ENCODE measurements at places on chromosomes 7 and 10. TPM values are rescaled to one million over a fixed set of nuclear protein-coding genes. Genes with fewer than 3 reads are reported as not detected.

GRCh38 chr7:148909568-148909967, 25.5 kb upstream of the EZH2 start:
- H3K27ac ChIP-seq, result no peak overlapping the region
- no peak overlapping the region for H3K4me3 ChIP-seq
- no peaks in the 10 kb centered on the region for H3K27me3 ChIP-seq
- H3K36me3 ChIP-seq, result no peaks in the 10 kb centered on the region

DNA sequence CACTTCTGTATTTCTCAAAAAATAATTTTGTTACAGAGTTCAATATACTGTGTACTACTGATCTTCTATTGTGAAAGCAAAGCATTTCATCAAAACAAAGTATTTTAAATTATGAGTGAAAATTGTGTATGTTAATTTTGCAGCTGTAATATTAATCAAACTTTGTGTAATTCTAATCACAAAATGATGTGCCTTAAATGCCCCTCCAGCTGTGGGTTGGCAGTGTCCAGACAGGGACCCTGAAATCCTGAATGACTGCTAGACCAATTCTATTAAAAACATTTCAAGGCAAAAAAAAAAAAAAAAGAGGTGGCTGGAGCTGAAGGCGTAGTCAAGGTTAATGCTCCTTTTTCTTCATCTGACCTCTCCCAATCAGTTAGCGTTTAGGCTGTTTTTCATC, 36.2 kb downstream of the SCD start:
- peaks cover 46% of the 10 kb centered on the region for H3K36me3 ChIP-seq
- H3K27ac ChIP-seq, result no peak overlapping the region
- no peak overlapping the region for H3K4me3 ChIP-seq
- DNase-seq, result no peak
- H3K4me1 ChIP-seq, result peaks cover 3% of the 10 kb centered on the region

Gene CHST15
- total RNA-seq, result 148 TPM

GRCh38 chr7:71937840-71938371, 474.2 kb downstream of the CALN1 start:
- no peaks in the 10 kb centered on the region for H3K4me1 ChIP-seq
- DNase-seq, result no peak
- no peak overlapping the region for H3K27ac ChIP-seq
- H3K4me3 ChIP-seq, result no peak overlapping the region
- H3K27me3 ChIP-seq, result peaks cover 6% of the 10 kb centered on the region

Gene BTBD16
- 0.23 TPM for total RNA-seq

Gene AUTS2
- 103 TPM for total RNA-seq

- peaks cover 1% of the 10 kb centered on the region for H3K27me3 ChIP-seq
- H3K4me1 ChIP-seq, result no peaks in the 10 kb centered on the region
- no peak overlapping the region for H3K27ac ChIP-seq
- peaks cover 8% of the 10 kb centered on the region for H3K36me3 ChIP-seq
- no peak overlapping the region for H3K4me3 ChIP-seq
- DNase-seq, result no peak
These were observed 23.7 kb upstream of the LIMK1 start for GRCh38 chr7:74059681-74060588.

Gene VGF
- total RNA-seq, result 0.77 TPM

DNA sequence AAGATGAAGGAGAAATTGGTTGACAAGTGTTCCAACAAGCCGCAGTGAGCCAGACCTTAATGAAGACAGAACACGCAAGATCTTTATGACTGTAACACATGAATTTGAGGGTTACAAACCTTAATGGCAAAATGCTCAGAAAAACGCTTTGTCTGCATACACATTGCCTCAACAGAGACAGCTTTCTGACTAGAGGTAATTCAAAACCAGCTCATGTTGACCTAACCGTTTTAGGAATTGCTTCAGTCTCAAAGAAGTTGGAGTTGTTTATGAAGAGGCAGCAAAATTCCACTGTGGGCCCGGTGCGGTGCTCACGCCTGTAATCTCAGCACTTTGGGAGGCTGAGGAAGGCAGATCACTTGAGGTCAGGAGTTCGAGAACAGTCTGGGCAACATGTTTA, 2.2 kb upstream of the GTF2I start:
- H3K36me3 ChIP-seq, result peaks cover 21% of the 10 kb centered on the region
- peaks cover 33% of the 10 kb centered on the region for H3K4me1 ChIP-seq
- H3K27ac ChIP-seq, result peak overlapping the region; percentile 57
- peak overlapping the region; percentile 90 for H3K4me3 ChIP-seq
- no peak for DNase-seq

DNA sequence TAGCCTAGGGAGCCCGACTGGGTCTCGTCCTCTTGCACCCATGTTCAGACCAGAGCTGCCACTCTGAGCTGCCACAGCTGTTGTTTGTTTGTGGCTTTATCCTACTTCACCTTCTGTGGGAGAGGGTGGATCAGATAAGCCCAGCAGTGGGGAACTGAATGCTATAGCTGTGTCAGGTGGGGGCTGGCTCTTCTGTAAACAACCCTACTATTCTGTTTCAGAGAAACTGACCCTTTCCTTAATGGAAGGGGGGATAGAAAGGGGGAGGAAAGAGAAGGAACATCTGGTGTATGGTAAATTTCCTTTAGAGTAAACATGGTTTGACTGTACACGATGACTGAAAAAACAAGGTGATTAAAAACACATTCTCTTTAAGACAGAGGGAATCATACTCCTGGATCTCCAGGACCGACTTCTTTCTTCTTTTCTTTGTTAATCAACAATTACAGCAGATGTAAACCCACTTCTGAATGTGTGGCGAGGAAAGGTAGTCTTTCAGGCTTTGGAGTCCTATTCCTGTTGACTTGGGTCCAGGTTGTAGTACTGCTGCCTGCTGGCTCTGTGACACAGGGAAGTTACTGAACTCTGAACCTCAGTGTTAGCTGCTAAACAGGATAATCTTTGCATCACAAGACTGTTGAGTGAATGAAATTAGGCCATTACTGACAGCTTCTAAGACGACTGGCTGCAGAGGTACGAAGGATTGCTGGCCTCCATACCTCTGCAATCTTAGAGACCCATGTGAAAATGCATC, 6.0 kb downstream of the PRXL2A start:
- peaks cover 26% of the 10 kb centered on the region for H3K36me3 ChIP-seq
- peak overlapping the region; percentile 78 for H3K27ac ChIP-seq
- H3K27me3 ChIP-seq, result peaks cover 16% of the 10 kb centered on the region
- H3K4me1 ChIP-seq, result peaks cover 87% of the 10 kb centered on the region
- H3K4me3 ChIP-seq, result peak overlapping the region; percentile 17

DNA sequence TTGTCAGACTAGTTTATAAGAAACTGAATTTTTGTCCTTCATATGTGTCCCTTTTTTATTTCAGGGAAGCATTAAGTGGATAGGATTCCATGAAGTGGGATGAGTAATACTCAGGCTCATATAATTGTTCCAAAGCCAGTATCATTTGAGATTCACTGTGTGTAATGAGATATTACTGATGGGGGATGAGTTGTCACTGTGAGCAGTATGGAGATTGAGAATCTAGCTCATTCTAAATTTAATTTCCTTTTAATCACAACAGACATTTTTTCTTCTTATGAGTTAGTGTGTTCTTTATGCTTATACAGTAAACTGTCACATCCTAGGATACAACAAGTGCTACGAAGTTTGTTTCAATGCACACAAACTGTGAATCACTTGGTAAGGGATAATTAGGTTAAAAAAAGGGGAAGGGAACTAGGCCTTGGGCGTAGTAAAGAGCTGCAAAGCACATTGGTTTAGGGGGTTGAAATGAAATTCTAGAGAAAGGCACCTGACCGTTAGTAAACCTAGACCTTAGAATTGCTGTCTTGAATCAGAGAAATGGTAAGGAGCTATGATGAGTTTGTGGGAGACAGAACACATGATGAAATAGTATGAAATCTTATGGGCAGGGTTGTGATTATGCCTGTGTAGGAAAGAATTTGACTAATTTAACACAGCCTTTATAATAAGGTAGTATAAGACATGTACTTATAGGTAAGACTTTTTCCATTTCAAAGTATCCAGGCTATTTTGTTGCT, 153.4 kb downstream of the MLLT10 start:
- H3K36me3 ChIP-seq, result no peaks in the 10 kb centered on the region
- H3K4me1 ChIP-seq, result no peaks in the 10 kb centered on the region
- no peak overlapping the region for H3K27ac ChIP-seq
- H3K27me3 ChIP-seq, result no peaks in the 10 kb centered on the region

Gene ADGRA1
- not detected for total RNA-seq

- H3K36me3 ChIP-seq, result peaks cover 21% of the 10 kb centered on the region
- no peaks in the 10 kb centered on the region for H3K4me1 ChIP-seq
- H3K27ac ChIP-seq, result no peak overlapping the region
- DNase-seq, result no peak
- no peaks in the 10 kb centered on the region for H3K27me3 ChIP-seq
These were observed 80.0 kb downstream of the EPC1 start for GRCh38 chr10:32266979-32267378.

GRCh38 chr10:36681751-36682632, 443.4 kb upstream of the ANKRD30A start:
- H3K36me3 ChIP-seq, result no peaks in the 10 kb centered on the region
- no peak overlapping the region for H3K27ac ChIP-seq
- H3K4me1 ChIP-seq, result no peaks in the 10 kb centered on the region
- no peak for DNase-seq

- peaks cover 3% of the 10 kb centered on the region for H3K27me3 ChIP-seq
- peaks cover 11% of the 10 kb centered on the region for H3K36me3 ChIP-seq
- DNase-seq, result no peak
These were observed 25.7 kb upstream of the ENTPD1 start for GRCh38 chr10:95730233-95730632.

- H3K4me3 ChIP-seq, result no peak overlapping the region
- no peaks in the 10 kb centered on the region for H3K36me3 ChIP-seq
- no peaks in the 10 kb centered on the region for H3K4me1 ChIP-seq
- H3K27ac ChIP-seq, result no peak overlapping the region
- no peaks in the 10 kb centered on the region for H3K27me3 ChIP-seq
These were observed 33.7 kb upstream of the FAM3C start for GRCh38 chr7:121429798-121430197.

- H3K27me3 ChIP-seq, result no peaks in the 10 kb centered on the region
- H3K4me1 ChIP-seq, result no peaks in the 10 kb centered on the region
- no peak overlapping the region for H3K4me3 ChIP-seq
- H3K36me3 ChIP-seq, result peaks cover under 1% of the 10 kb centered on the region
- no peak for DNase-seq
These were observed 27.6 kb downstream of the GCC1 start for GRCh38 chr7:127557803-127558202.

Gene CALHM1
- total RNA-seq, result not detected

Gene SFTPA1
- total RNA-seq, result not detected

- no peak overlapping the region for H3K27ac ChIP-seq
- DNase-seq, result no peak
- no peak overlapping the region for H3K4me3 ChIP-seq
- H3K36me3 ChIP-seq, result peaks cover 9% of the 10 kb centered on the region
These were observed 14.8 kb upstream of the ZNF735 start for GRCh38 chr7:64192148-64192704.

DNA sequence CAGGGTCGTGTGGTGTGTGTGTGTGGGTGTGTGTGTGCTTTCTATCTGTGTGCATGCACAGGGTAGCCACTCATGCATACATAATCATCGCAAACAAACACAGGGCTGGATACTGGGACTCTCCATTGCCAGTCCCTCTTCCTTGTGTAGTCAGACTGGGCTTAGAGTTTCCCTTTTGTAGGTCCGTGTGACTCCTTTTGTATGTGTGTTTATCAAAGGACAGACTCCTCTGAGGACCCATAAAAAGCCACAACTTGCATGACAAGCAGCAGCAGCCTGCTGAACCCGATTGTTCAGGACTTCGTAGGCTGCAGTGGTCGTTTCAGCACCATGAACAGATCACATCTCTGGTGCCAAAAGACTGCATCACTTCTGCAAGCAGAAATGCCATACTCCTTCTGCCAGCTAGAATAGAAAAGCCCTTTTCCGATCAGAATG, 895 bp downstream of the VSTM2A start:
- H3K36me3 ChIP-seq, result no peaks in the 10 kb centered on the region
- no peaks in the 10 kb centered on the region for H3K27me3 ChIP-seq
- H3K4me3 ChIP-seq, result no peak overlapping the region
- peak; percentile 63 for DNase-seq

Measured in endothelial cell (in vitro differentiated cells).